NCI-H1436 treated with DMSO at 0.1 percent for 48 hours (cell line): ENCODE measurements at places on chromosomes 4 and X.

- DNase-seq, result no peak
These were observed 1531.0 kb downstream of the PCDH7 start for GRCh38 chr4:32251126-32251525.

GRCh38 chr4:163486321-163486720 is 8.2 kb upstream of the TMA16 start:
- DNase-seq, result no peak

DNA sequence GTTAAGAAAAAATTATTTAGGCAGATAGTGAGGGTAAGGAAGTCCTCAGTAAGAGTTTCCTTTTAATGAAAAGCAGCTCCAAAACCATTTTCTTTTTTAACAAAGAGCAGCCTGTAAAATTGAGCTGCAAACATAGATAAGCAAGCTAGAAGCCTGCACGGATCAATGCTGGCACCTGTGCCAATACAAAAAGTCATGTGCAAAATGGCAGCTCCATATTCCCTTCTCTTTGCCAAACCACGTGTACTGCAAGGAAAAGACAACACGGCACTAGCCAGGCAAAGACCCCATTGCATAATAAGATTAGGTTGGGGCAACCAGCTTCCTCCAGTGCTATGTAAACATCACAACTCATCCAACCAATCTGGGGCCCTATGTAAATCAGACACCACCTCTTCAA is 268.4 kb upstream of the INTU start:
- DNase-seq, result no peak

DNA sequence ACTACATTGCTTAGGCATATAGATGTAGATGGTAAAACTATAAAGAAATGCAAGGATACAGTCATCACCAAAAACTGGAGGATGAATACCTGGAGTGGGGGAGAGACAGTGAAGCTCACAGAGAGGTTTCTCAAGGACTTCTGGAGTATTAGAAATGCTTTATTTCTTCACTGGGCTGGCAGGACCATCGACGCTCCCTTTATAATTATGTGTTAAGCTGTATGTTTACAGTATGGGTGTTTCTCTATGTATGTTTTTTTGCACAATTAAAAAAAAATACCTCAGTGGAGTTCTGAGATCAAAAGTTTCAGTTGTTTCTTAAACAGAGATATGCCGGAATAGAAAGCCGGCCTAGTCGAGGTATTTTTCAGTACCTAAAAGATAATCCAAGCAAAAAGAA is 201.3 kb downstream of the NSUN7 start:
- no peak for DNase-seq

DNA sequence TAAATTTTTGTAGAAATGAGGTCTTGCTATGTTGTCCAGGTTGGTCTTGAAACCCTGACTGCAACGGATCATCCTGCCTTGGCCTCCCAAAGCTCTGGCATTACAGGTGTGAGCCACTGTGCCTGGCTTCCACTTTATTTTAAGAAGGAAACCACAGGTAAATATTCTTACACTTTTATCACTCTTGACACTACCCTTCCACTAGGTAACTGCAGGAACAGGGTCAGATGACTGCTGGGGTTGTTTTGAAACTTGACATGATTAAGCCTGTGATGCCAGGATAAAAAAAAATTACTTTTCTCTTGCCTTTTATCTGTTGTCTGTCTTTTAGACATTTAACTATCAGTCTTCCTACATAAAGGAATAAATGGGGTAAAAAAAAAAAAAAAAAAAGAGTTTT is 43.5 kb downstream of the COQ2 start:
- DNase-seq, result no peak

DNA sequence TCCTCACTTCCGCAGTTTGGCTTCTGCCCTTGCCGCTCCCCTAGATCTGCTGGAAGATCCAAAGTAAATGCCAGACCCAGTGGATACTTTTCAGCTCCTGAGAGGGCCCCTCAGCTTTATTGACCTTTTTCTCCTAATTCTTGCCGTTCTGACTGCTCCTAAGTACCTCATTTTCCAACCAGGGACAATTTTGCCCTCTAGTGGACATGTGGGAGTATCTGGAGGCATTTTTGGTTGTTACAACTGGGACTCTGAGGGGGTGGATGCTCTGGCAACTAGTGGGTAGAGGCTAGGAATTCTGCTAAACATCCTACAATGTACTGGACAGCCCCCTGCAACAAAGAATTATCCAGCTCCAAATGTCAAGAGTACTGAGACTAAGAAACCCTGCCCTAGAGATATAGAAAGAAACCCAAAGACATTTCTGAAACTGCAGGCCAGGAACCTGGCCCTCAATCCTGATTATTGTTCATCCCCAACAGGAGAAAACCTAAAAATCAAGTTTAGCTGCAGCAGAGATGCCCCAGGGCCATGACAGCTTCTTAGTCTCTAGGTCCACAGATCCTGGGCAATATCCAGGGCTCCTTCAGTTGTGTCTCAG is 3.4 kb downstream of the TEX13B start:
- DNase-seq, result no peak

GRCh38 chr4:145521282-145521681 is 39.6 kb downstream of the SMAD1 start:
- no peak for DNase-seq

- no peak for DNase-seq
These were observed 58.6 kb downstream of the ABLIM2 start for GRCh38 chr4:8099981-8100464.

GRCh38 chr4:142402156-142402555 is 443.9 kb downstream of the INPP4B start:
- no peak for DNase-seq

- DNase-seq, result no peak
These were observed 62.5 kb downstream of the BANK1 start for GRCh38 chr4:101853028-101853427.

DNA sequence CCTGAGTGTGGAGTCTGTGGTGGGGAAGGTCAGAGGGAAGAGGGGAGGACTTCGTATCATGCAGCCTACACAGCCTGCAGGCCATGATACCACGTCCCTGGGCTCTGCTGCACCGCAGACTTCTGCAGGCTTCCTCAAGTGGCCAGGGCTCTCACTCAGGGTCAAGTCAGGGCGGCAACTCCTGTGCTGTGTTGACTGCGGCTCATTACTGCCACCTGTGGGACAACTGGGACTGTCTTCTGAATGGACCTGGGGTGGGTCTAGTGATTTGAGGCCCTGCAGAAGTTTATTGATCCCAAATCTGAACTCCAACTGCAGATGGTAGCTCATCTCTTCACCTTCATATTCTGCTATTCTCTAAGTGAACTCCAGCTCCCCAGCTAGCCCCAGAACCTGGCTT is 167.1 kb downstream of the NSUN7 start:
- DNase-seq, result peak; percentile 0

GRCh38 chrX:125544031-125544660 is 224.5 kb downstream of the TEX13C start:
- DNase-seq, result no peak

GRCh38 chrX:150649096-150649870 is 43.9 kb upstream of the MTMR1 start:
- no peak for DNase-seq

- no peak for DNase-seq
These were observed 7.0 kb downstream of the PRSS12 start for GRCh38 chr4:118345813-118346212.

- no peak for DNase-seq
These were observed 98.3 kb upstream of the SPRY1 start for GRCh38 chr4:123298261-123298660.

- no peak for DNase-seq
These were observed 58.3 kb downstream of the USP38 start for GRCh38 chr4:143243041-143243440.

- DNase-seq, result no peak
These were observed 232.2 kb upstream of the IGFBP7 start for GRCh38 chr4:57342411-57342810.

DNA sequence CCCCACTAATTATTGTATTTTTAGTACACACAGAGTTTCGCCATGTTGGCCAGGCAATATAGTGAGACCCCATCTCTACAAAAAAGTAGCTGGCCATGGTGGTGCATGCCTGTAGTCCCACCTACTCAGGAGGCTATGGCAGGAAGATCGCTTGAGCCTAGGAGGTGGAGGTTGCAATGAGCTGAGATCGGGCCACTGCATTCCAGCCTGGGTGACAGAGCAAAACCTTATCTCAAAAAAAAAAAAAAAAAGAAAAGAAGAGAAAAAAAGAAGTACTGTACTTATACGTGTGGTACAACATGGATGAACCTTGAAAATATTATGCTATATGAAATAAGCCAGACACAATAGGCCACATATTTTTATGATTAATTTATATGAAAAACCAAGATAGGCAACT is 9.9 kb upstream of the WDR45 start:
- DNase-seq, result no peak

DNA sequence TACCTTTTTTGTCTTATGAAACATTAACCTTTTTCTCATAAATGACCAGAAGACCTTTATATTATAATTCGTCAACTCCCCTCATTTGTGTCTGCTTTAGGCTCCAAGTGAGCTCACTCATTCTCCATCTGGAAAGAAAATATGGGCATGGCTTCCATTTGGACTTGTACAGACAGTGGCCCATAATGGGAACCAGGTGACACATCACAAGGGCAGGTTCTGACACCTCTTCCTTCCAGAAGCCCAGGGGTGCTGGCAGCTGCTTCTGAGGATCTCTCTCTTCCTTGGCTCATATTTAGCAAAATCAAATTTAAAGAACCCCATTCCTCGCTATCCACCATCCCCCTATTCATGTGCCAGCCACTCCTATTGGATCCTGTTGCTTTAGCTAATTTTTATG is 69.6 kb downstream of the CD38 start:
- no peak for DNase-seq

- no peak for DNase-seq
These were observed 1.1 kb downstream of the PCSK1N start for GRCh38 chrX:48834383-48834709.

GRCh38 chr4:153488006-153488891 is 22.1 kb downstream of the TMEM131L start:
- DNase-seq, result no peak

DNA sequence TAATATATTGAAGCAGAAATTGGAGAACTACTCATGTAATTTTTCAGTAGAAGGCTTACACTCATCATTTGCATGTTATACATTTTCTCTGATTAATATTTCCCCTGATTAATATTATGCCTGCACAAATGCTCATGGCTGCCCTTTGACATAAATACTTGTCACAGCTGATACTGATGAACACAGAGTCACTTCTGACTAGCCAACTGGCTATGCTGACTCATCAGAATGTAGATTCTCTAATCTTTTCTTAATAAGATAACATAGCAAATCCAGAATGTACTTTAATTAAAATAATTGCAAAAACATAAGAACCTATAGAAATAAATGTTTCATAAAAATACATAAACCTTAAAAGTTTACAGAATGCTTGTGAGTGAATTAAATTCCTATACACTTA is 52.4 kb upstream of the C4orf54 start:
- DNase-seq, result no peak

GRCh38 chrX:121407627-121408026 is 360.2 kb downstream of the GLUD2 start:
- DNase-seq, result no peak

DNA sequence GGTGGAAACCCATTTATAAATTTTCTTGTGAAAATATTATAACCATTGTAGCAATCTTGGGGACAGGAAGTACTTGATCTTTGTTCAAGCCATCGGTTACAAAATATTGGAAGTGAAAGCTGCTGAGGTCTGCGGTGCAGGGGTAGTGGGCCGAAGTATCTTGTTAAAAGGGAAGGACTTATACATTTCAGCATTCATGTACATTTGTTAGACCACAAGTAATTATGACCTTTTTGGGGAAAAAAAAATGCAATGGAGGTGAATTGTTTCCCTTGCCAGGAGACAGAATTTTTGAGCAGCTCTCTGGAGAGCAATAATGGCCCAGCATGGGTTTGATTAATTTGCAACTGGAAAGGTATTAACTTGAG is 121.3 kb downstream of the EGF start:
- no peak for DNase-seq

- DNase-seq, result no peak
These were observed 19.4 kb downstream of the HMGB2 start for GRCh38 chr4:173314715-173315114.

- DNase-seq, result no peak
These were observed 215.3 kb upstream of the CTSO start for GRCh38 chr4:156169011-156169410.

GRCh38 chrX:109464231-109464630 is 17.7 kb downstream of the GUCY2F start:
- DNase-seq, result no peak

DNA sequence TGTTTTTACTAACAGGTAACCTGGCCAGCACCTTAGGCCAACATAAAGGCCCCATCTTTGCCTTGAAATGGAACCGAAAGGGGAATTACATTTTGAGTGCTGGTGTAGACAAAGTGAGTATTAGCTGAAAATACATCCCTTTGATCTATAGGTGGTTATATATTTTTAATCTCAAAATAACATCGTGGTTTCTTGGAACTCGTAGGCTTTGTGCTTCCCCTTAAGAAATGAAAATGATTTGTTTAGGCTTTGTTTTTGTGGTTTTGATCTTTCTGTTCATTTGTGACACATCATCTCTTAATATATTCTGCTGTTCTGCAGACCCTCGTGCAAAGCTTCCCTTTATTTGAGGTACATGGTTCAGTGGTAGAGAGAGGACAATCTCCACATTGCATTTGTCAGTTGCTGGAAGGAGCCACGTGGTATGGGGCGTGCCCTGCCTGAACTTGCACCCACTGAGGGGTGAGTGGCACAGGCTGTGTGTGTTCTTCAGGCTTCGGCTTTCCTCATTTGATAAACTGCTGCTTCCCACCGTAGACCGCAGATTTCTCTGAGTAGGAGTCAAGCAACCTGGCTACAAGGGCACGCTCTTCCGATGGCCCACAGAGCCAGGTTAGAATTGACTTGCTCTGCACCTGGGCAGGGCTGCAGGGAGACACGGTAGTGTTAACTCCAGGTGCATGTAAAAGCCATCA is 72.2 kb downstream of the GPR143 start:
- DNase-seq, result no peak

- no peak for DNase-seq
These were observed 23.5 kb downstream of the ZBTB33 start for GRCh38 chrX:120274145-120274544.

GRCh38 chr4:37664696-37665095 is 21.5 kb downstream of the RELL1 start:
- DNase-seq, result no peak

DNA sequence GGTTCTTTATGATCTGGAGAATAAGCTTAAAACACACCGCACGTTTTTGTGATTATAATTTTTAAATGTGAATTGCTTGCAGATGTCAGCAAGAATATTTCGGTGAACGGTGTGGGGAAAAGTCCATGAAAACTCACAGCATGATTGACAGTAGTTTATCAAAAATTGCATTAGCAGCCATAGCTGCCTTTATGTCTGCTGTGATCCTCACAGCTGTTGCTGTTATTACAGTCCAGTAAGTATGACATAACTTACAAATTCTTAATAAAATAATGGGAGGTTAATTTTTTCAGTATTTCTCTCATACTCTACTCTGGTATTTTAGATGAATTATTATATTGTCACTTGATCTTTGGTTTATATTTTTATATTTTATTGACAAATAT is 5.4 kb downstream of the AREG start:
- no peak for DNase-seq

- no peak for DNase-seq
These were observed 96.8 kb upstream of the NLGN4X start for GRCh38 chrX:6325437-6325836.
